ENCODE measurements at places on chromosomes 13 and 19.
A peak's percentile ranks its signal among the peaks of the same experiment; 100 is the strongest.

GRCh38 chr19:48926909-48927308 is 6.6 kb upstream of the DHDH start:
- no peak for DNase-seq

DNA sequence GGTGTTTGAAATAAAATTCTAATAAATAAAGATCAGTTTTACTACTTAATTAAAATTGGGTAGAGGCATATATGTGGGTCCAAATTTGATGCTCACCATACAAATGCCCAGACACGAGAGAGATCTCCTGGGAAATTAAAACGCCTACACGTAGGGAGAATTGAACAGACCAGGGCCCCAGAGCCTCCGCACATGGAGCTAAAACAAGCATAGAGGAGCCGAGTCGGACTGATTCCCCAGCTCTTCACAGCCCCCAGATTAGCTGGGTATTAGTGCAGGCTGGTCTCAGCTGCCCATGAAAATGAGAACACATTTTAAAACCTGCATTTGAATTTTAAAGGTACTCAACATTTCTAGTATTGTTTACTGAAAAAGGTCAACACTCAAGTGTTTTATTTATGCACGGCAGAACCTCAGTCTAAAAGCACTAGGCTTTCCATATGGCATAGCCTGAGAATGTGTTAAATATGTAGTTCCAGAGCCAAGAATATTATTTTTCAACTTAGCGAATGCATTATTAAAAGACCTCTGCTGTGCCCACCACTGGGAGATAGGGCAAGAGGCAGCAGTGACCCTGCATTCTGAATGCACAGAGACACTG is 344.8 kb downstream of the ENOX1 start:
- no peak for DNase-seq

- no peak for DNase-seq
Observed at GRCh38 chr13:113730831-113731191, 28.2 kb upstream of the TMEM255B start.

DNA sequence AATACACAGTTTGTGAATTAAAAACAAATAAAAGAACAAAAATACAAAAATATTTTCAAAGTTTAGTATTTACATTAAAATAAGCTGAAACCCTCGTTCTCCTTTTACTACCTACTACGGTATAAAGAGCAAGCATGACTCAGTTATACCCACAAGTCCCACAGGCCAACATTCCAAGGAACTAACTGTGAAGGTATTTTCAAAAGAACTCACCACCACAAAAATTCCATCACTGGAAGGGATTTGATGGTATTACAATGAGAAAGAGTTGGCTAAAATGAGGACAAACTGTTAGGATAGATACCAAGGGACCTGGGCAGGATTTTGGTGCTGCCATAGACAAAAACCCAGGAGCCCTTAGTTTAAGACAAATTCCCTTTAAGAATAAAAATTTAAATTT is 122.7 kb downstream of the TBC1D4 start:
- no peak for DNase-seq

DNA sequence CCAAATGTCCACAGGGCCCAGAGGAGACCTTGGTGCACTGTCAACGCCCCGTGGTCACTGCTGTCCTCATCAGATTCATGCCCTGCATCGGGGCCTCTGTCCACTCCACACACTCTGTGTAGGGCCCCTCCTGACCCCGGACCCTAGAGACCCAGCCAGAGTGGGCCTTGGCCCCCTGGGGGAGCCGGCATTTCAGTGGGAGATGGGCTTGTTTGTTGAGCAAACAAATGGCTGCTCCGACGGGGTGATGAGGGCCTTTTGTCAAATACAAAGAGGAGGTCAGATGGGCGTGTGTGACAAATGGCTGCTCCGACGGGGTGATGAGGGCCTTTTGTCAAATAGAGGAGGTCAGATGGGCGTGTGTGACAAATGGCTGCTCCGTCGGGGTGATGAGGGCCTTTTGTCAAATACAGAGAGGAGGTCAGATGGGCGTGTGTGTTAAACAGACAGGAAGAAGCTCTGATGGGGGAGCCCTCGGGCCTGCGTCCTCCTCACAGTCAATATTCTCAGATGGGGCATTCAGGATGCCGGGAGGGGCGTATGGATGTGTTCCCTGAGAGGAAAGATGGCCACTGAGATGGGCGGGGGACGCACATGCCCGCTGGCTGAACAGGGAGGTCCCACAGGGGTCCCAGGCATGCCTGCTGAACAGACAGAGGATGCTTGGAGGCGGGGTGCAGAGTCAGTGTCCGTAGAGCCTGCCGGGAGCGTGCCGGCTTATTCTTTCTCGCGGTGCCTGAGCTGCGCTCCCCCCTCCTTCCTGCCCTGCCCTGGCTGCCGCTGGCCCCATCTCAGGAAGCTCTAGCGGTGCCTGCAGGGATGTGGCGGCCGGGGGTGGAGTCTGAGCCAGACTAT is 36.3 kb downstream of the SMIM24 start:
- DNase-seq, result no peak

DNA sequence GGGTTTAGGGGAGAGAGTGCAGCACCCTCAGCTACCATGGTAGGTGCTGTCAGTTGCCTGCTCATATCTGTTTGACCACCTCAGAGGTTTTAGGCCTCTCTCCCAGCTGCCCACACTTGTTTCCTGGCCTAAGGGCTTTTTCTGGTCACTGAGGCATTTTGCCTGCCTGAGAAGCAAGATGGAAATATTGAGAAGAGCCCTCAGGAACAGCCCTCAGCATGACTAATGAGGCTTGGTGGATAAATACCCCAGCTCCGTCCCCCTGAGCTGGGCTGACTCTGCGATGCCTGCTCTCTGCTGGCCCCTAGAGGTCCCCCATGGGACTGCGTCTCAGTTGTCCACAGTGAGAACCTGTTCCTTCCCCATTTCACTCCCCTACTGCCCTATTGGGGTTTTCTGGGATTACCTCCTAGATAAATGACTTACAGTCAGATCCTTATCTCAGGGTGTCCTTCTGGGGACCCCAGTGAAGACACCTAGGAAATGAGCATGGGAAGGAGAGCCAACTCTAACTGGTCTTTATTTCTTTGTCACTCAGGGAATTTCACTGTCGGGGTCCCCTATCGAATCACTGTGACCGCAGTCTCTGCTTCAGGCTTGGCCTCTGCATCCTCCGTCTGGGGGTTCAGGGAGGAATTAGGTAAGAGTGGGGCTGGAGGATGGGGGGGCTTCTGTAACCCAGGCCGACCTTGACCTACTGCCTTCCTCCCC is 13.3 kb downstream of the PALM3 start:
- DNase-seq, result peak; percentile 80

DNA sequence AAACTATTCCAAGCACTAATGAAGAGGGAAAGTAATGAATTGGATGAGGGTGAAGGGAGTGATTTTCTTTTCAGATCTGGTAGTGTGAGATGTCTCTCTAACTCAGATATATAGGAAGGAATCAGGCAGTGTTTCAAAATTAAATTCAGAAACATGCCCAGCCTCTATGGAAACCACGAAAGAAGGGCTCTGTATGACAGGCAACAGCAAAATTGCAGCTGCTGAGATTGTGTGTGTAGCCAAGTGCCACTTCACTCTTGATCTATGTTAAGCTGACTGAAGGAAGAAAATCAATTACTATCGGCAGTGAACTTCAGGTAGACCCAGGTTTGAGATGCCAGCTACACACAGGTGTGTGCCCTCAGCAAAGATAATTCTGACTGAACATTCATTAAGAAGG is 387.4 kb downstream of the PCDH9 start:
- DNase-seq, result no peak

- peak; percentile 9 for DNase-seq
Observed at GRCh38 chr13:113297370-113298042, 467 bp downstream of the LAMP1 start.

DNA sequence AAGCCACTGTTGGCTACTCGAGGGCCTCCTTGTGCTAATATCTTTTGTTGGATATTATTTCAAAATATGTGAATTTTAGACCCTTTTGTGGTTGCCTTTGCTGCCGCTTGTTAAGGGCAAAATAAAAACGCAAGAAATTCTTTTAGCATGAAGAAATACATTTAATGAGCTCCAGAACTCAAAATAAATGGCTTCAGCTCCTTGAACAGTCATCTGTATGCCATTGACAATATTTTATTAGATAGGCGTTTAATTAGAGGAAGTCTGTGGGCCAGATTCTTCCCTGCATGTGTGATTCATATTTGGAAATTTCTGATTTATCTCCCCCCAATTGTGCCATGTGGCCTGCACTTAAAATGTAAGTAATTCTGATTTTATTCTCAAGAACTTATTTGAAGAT is 177.2 kb downstream of the STK24 start:
- no peak for DNase-seq

DNA sequence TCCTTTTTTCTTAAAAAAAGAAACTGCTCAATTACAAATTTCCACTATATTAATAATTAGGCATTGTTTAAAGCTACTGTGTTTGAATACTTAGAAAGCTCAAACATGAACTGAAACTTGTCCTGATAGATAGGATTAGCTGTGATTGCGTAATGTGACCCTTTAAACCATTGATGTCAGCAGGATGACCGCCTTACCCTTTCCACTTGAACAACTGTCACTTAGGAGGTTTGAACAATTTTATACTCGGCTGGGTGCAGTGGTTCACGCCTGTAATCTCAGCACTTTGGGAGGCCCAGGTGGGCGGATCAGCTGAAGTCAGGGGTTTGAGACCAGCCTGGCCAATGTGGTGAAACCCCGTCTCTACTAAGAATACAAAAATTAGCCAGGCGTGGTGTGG is 2.9 kb downstream of the LAMP1 start:
- no peak for DNase-seq

- no peak for DNase-seq
Observed at GRCh38 chr13:23695711-23696464, 125.7 kb downstream of the TNFRSF19 start.

DNA sequence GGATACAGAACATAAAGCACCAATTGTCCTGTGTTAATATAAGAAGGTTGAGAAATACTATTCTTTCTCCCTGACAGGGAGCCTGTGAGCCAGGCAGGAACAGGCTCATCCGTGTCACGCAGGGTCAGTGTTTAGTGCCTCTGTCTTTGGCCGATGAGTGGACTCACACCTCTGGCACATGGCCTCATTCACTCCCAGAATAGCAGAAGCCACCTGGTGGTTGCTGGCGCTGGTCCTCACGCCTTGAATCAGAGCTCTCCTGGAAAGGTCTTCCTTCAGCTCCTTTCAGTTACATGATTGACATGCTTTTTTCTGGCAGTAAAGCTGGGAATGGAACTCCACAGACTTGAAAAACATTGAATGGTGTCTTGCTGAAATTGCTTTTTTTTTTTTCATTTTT is 28.1 kb upstream of the SIAH3 start:
- DNase-seq, result peak; percentile 46

DNA sequence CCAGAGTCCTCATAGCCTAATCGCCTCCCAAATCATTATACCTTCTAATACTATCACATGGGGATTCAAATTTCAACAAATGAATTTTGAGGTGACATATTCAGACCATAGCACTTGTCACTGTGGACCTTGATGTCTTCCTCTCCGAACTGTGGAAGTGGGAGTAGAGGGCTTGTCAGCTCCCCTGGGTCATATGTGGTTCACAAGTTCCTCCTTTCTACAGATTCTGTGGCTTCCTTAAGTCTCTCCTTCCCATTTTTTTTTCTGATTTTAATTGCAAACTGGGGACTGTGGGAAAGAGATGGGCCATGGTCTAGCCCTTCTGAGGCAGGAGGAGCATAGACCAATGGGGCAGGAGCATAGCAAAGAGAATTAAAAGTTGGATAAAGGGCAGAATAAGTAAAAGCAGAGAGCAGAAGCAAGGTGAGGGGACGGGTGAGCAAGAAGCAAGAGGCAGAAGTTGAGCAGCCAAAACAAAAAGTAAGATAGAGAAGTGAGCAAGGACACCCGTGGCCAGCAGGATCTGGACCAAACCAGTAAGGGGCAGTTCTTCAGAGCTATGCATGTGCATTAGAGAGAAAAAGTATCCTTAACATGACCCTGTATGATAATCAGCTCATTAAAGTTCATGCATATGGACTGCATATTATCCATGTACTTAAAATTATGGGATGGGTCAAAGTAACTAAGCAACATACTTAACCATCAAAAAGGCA is 2.6 kb upstream of the SIGLEC7 start:
- no peak for DNase-seq

- DNase-seq, result no peak
Observed at GRCh38 chr13:23470790-23471614, 37.5 kb upstream of the SACS start.

GRCh38 chr13:64052521-64052920 is 2636.9 kb upstream of the PCDH20 start:
- DNase-seq, result no peak

DNA sequence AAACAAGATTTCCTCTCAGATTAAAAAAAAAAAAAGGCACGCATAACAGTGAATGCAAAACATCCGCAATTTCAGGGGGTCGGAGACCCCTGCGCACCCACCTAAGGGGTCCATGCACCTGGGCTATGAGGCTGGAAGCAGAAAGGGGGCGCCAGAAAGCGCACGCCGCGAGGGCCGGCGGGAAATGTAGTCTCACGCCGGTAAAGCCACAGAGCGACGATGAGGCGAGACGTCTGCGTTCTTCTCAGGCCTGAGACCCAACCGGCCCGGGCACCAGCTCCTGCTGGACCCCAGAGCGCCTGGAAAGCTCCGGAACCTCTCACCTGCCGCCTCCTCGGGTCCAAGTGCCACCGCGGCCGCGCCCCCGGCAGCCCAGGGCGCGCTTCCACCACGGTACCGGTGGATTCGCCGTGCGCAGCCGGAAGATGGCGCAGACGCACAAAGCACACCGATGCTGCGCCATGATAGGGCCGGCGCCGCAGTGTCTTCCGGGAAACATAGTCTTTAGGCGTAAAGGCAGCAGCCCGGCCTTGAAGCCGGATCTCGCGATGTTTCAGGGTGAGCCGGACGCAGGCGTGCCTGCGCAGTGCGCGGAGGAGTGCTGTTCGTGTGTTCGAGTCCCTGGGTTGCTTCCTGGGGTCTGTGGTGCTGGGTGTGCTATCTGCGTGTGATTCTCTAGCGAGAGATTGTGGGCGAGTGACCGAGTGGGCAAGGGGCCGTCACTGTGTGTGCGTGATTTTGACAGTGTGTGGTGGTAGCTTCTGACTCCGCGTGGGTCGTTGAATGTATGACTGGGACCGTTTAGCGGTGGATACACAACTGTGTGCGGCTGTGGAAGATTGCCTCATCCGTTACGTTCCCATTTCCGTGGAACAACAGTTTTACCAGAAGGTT is at the start of gene ZNF582:
Gene ZNF582 (minus strand): TSS at position 416 of the 894 bp plus-strand sequence. CDS start 1,782 bp downstream, outside the sequence.
- DNase-seq, result peak; percentile 95

GRCh38 chr19:42421101-42421500 is 6.1 kb downstream of the LIPE start:
- no peak for DNase-seq

- DNase-seq, result peak; percentile 8
Observed at GRCh38 chr13:52158629-52159158, 703 bp downstream of the NEK3 start.

DNA sequence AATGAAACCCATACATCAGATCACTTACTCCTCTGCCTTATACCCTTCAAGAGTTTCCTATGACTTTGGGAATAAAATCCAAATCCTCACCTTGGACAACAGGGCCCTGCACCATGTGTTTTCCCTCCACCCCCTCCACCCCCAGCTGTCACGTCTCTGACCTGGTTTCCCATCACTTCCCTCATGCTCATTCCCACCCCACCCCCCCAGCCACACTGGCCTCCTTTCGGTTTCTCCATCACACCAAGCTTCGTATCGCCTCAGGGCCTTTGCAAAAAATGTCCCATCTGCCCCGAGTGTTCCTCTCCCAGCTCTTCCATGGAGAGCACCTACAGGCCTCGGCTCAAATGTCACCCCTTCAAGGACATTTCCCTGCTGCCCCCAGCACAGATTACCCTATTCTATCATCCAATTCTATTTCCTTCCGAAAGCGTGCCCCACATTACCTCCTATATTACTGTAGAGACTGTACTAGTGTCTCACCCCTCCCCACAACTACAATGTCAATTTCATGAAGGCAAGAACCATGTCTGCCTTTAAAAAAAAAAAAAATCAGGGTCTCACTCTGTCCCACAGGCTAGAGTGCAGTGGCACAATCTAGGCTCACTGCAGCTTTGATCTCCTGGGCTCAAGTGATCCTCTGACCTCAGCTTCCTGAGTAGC is 16.8 kb upstream of the FFAR2 start:
- DNase-seq, result no peak

Measured in HEK293T (cell line).